Renal cortex interstitium (tissue), 15 donors: ENCODE measurements at places on chromosomes 12 and 14.

DNA sequence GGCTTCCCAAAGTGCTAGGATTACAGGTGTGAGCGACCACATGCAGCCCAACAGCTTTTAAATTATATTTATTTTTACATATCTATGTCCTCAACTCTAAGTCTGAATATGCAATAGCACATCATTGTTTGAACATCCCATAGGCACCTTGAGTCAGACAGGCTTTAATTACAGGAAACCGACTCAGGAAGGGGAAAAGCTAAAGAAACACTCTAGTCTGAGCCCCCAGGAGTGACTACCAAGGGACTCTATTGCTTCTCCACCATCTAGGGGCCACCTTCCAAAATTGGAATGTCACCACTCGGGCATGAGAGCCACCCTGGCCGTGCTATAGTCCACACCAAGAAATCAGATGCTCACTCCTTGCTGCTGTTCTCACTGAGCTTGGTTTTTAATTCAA lies 14.0 kb upstream of the MFAP5 start:
- DNase-seq: no peak

DNA sequence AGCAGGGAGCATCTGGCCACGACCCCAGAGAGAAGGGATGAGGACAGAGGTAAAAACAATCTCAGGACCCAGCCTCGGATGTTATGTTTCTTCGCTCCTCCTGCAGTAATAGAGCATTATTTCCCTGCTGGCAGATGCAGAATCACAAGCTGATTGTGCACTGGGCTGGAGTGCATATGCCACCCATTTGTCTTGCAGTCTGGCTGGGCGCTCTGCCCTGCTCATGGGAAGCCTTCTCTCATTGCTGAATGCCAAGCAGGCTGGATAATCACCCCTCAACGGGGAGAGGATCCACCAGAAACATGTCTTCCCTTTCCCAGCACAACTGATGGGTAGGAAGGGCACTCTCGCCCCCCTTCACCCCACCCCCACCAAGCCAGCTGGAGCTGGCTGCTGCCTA lies 8.5 kb upstream of the VASH1 start:
- no peak for DNase-seq

GRCh38 chr12:106138633-106139421 lies at the start of gene NUAK1:
NUAK1 (minus strand) TSS chr12:106138954; CDS start chr12:106138653, 301 bp downstream.
- DNase-seq: no peak

DNA sequence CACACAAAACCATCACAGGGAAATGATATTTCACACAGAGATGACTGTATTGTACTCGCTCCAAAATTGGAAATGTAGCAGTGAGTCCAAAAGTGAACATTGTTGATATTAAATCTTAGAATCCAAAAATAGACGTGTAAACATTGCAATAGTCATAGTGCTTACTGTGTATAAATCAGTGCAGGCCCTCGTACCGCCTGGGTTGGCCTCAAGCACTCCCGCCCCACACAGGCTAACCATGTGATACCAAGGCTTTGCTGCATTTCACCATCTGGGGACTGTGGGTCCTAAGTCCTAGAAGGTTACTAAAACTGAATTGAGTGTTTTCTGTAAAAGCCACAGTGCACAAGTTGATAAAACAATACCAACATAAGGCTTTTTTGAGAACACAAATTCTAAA lies 107.3 kb downstream of the PPP2R5E start:
- no peak for DNase-seq
